ENCODE measurements at places on chromosomes 7 and 10. TPM values are rescaled to one million over a fixed set of nuclear protein-coding genes. Genes with fewer than 3 reads are reported as not detected.
A peak's percentile ranks its signal among the peaks of the same experiment; 100 is the strongest.

DNA sequence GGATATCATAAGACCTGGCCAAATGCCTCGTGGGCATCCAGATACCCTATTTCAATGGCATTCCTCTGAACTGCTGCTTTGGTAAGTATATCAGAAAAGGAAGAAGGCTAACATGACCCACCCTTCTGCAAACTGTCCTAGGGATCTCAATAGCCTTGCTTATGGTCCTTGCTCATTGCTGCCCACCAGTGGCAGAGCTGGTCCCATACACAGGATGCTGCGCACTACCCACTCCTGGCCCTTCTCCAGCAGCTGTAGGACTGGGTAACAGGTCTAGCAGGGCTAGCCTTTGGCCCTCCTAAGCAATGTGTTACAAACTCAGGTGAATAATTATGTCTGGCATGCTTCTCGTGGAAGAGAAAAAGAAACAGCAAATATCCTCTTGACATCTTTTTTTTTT is 72.5 kb downstream of the C10orf90 start:
- DNase-seq = peak; percentile 47
- H3K36me3 ChIP-seq = no peaks in the 10 kb centered on the region
- no peaks in the 10 kb centered on the region for H3K4me1 ChIP-seq
- no peaks in the 10 kb centered on the region for H3K27me3 ChIP-seq
- H3K4me3 ChIP-seq = no peak overlapping the region
- no peak overlapping the region for H3K27ac ChIP-seq

DNA sequence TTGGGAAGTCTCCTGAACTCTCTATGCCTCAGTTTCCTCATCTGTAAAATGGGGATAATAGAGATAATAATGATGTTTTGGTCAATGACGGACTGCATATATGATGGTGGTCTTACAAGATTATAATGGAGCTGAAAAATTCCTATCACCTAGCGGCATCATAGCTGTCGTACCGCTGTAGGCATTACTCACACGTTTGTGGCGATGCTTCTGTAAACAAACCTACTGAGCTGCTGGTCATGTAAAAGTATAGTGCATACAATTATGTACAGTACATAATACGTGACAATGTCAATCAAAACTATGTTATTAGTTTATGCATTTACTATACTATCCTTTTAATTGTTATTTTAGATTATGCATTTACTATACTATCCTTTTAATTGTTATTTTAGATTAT is 339.1 kb upstream of the NPVF start:
- H3K27me3 ChIP-seq = no peaks in the 10 kb centered on the region
- H3K36me3 ChIP-seq = no peaks in the 10 kb centered on the region
- no peak overlapping the region for H3K4me3 ChIP-seq
- peaks cover 12% of the 10 kb centered on the region for H3K4me1 ChIP-seq
- DNase-seq = no peak

Gene TDRD1
- not detected for total RNA-seq

GRCh38 chr10:18164093-18164492 is 23.9 kb downstream of the CACNB2 start:
- no peaks in the 10 kb centered on the region for H3K27me3 ChIP-seq
- no peaks in the 10 kb centered on the region for H3K4me1 ChIP-seq
- no peak overlapping the region for H3K27ac ChIP-seq
- H3K36me3 ChIP-seq = no peaks in the 10 kb centered on the region
